ENCODE measurements at places on chromosomes 5 and 9.
A peak's percentile ranks its signal among the peaks of the same experiment; 100 is the strongest.

GRCh38 chr5:115947260-115947659 is 15.0 kb upstream of the LVRN start:
- DNase-seq = no peak

DNA sequence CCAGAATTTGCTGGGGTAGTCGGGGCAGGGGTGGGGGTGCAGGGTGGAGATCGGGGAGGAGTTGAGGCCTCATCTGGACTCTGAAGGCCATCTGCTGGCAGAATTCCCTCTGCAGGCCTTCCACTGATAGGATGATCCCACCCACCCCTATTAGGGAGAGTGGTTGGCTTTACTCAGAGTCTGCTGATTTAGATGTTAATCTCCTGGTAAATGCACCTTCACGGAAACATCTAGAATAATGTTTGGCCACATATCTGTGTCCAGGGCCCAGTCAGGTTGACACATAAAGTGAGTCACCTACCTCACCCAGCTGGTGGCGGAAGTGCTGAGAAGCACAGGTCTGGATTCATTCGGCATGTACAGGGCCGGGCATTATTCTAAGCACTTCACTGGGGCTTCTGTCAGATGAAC is 50.0 kb downstream of the DAPK1 start:
- DNase-seq = no peak

DNA sequence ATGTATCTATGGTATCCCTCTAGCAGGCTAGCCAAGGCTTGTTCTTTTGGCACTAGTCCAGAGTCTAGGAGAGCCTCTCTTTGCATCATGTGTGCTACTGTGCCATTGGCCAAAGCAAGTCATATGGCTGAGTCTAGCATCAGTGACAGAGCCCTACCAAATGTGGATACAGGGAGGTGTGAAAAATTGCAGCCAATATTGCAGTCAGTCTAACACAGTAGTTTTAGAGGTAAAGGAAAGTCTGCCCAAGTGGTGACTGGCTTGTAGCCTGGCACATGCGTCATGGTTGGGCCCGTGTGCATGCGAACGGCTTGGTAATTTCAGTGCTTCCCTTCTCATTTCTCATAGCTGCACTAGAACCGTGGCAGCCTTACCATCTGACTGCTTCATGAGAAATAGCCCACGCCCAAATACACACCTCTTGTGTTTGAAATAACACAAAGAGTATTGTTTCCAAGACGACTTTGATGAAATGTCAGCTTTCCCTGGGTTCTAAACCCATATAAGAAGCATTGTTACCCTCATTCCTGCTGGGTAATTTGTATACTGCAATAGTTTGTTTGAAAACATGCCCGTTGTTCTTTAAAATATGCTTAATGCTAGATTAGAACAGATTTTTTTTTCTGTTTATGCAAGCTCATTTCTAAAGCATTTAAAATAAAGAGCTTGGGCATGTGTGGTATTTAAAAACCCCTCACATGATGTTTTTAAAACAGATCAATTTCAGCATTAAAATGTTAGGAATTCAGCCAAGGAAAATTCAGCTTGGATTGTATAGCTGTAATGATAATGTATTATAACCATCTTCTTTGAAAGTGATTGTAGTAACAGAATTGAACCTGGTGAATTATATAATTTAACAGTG is 113.2 kb downstream of the TLE4 start:
- no peak for DNase-seq

DNA sequence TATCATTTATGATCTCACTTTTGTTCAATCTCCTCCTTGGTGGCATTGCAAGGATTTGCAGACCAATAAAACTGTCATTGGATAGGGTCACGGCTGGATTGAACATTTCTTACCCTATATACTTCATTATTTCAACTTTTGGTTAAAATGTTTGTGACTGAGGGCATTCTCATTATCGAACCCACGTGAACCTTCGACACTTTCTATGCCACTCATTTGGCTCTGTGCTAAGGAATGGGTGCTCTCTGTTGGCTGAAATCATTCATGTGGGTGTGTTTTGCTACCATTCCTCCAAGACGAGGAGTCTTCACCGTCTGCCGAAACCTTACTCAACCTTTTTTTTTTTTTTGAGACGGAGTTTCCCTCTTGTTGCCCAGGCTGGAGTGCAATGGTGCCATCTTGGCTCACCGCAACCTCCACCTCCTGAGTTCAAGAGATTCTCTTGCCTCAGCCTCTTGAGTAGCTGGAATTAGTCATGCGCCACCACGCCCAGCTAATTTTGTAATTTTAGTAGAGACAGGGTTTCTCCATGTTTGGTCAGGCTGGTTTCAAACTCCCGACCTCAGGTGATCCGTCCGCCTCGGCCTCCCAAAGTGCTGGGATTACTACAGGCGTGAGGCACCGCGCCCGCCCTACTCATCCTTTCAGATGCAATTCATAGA is 62.5 kb downstream of the CSNK1A1 start:
- DNase-seq = no peak

DNA sequence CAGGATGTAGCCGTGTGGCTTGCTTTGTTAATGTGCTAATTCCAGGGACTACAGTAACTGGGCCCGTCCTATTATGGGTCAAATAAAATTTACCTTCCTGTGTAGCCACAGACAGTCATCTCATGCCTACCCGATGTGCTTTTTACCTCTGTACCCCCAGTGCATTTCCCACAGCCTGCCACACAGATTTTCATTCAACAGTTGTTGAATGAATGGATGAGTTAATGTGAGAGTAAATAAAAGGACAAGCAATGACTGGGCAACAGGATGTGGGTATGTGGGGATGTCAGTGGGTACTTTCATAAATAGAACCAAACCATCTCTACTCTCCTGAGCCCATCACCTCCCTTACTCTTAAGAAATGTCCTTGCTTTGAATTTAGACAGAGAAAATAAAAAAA is 441.2 kb upstream of the ZNF462 start:
- DNase-seq = no peak

GRCh38 chr5:126562823-126563222 is 32.2 kb downstream of the ALDH7A1 start:
- DNase-seq = no peak

DNA sequence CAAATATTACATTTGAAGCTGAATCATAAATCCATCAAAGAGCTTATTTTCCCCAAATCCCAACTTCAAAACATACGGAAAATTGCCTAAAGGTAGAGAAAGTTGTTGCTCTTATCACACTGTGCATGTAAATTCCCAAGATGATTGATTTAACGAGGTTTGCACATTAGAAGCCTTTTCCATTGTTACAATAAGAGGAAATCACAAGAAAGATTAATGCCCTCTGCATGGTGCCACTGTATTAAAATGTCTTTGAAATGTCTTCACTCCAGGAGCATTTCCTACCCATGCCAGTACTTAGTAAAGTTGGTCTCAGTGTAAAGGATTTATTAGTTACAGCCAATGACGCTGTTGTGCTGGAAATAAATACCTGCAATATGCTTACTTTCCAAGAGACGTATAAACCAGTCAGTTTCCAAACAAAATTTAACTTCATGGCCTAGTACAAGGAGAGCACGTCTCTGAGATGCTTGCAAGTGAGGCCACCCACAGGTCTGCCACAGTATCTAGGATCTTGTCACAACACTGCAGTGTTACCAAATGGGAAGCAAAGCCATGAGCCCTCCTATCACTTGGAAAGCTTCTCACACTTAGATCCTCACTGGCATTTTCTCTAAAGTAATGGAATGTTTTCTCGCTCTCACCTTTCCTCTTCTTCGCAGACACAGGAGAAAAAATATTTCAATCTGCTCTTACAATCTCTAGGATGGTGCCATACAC is 112.4 kb downstream of the CETN3 start:
- DNase-seq = peak; percentile 42

DNA sequence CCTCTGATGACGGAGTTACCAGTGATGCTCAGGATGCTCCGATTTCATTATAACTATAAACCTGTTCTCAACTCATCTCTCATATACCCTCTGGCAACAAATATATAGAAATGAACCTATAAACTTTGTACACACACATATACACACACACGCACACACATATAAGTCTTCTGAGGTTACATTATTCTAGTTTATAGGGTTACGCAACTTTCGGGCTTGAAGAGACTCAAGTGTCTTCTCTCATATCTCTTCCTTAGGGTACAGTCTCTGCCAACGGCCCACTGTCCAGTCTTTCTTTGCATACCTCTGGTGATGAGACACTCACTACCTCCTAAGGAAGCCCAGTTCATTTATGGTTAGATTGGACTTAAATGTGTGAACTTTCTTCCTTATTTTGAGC is 69.4 kb upstream of the TBC1D2 start:
- no peak for DNase-seq

GRCh38 chr9:21015129-21015815 is 16.2 kb downstream of the HACD4 start:
- no peak for DNase-seq

GRCh38 chr5:141003791-141004611 is 37.7 kb downstream of the PCDHAC2 start:
- DNase-seq = no peak

GRCh38 chr9:38186404-38187115 is 117.5 kb upstream of the SHB start:
- no peak for DNase-seq

All from NCI-H1048 (cell line).